ENCODE measurements at places on chromosomes 3 and 15. TPM values are rescaled to one million over a fixed set of nuclear protein-coding genes. Genes with fewer than 3 reads are reported as not detected.

Gene RAD51
- 17.3 TPM for total RNA-seq

Gene CKMT1A
- total RNA-seq = 1.7 TPM

Gene COMMD4
- 116 TPM for total RNA-seq

Gene CPA3
- total RNA-seq = not detected

Gene ATP2B2
- not detected for total RNA-seq

Gene TMEM62
- 19.6 TPM for total RNA-seq

Gene IMPG2
- 0.17 TPM for total RNA-seq

Gene GPR149
- not detected for total RNA-seq

Gene CTDSPL
- 11.7 TPM for total RNA-seq

Gene SGO1
- 12.6 TPM for total RNA-seq

Gene ITIH1
- total RNA-seq = not detected

Gene WDR93
- 0.22 TPM for total RNA-seq

Gene EAF1
- 28.6 TPM for total RNA-seq

Gene TMEM41A
- 28.5 TPM for total RNA-seq

Gene CPLX3
- total RNA-seq = not detected

Gene TRH
- not detected for total RNA-seq

Gene MYO5A
- total RNA-seq = 42.1 TPM

Gene ST3GAL6
- 7.3 TPM for total RNA-seq

Gene PLSCR1
- total RNA-seq = 48.8 TPM

Gene SLC22A13
- total RNA-seq = 0.73 TPM

Gene TGM5
- total RNA-seq = not detected

Gene CHST2
- total RNA-seq = 6.7 TPM

Gene APBA2
- total RNA-seq = 61.7 TPM

Gene CCDC191
- 1.3 TPM for total RNA-seq

Gene A4GNT
- total RNA-seq = not detected

Gene LRRC3B
- total RNA-seq = not detected

Gene ZFAND6
- total RNA-seq = 96.6 TPM

Gene CLDN18
- not detected for total RNA-seq

Gene NRROS
- 0.29 TPM for total RNA-seq

Gene ARHGEF26
- total RNA-seq = 4.7 TPM

Gene C15orf61
- total RNA-seq = 3.0 TPM

Gene CAPN3
- 0.40 TPM for total RNA-seq

Gene ZIC1
- total RNA-seq = not detected

Gene AADACL2
- not detected for total RNA-seq

Gene ARRDC4
- total RNA-seq = 7.1 TPM

Gene BTBD1
- total RNA-seq = 83.9 TPM

Gene MST1
- 2.8 TPM for total RNA-seq

Gene TIMP4
- total RNA-seq = 7.3 TPM

Gene MUSTN1
- 0.66 TPM for total RNA-seq

Gene COL8A1
- total RNA-seq = 3.8 TPM

Gene ITGB5
- 67.2 TPM for total RNA-seq

Gene GLDN
- total RNA-seq = not detected

Gene CGNL1
- total RNA-seq = 0.86 TPM

Gene CELSR3
- total RNA-seq = 1.1 TPM

Gene CCDC39
- not detected for total RNA-seq

Gene ADAMTS17
- total RNA-seq = 6.9 TPM

Gene HAUS2
- total RNA-seq = 44.1 TPM

Gene GFM1
- total RNA-seq = 53.0 TPM

Gene SCAANT1
- not detected for total RNA-seq

Gene SERPINI2
- not detected for total RNA-seq

Gene GOLGA8H
- total RNA-seq = 1.0 TPM

Gene RPL39L
- total RNA-seq = 155 TPM

Gene GOLGA8G
- total RNA-seq = not detected

Gene BSN
- total RNA-seq = 0.92 TPM

Gene PLIN1
- 1.0 TPM for total RNA-seq
